ENCODE measurements at places on chromosomes 4 and X. TPM values are rescaled to one million over a fixed set of nuclear protein-coding genes. Genes with fewer than 3 reads are reported as not detected.

DNA sequence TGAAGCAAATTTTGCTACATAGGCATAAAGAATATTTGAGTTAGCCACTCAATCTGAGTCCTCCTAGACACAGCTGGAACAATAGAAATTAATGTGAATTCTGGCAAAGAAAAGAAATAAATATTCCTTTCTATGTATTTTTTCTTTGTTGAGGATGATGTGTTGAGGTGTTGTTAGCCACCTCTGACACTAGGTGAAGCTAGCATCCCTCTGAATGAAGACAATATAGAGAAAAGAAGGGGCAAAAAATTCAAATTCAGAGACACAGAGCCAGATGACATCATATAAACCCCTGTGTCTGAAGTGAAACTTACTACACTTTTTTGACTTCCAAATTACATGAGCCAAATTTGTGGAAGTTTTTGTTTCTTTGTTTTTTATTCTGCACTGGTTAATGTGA, 34.6 kb upstream of the TMPRSS11D start:
- no peaks in the 10 kb centered on the region for H3K4me1 ChIP-seq
- no peaks in the 10 kb centered on the region for H3K27me3 ChIP-seq
- no peak overlapping the region for H3K27ac ChIP-seq
- DNase-seq: no peak

DNA sequence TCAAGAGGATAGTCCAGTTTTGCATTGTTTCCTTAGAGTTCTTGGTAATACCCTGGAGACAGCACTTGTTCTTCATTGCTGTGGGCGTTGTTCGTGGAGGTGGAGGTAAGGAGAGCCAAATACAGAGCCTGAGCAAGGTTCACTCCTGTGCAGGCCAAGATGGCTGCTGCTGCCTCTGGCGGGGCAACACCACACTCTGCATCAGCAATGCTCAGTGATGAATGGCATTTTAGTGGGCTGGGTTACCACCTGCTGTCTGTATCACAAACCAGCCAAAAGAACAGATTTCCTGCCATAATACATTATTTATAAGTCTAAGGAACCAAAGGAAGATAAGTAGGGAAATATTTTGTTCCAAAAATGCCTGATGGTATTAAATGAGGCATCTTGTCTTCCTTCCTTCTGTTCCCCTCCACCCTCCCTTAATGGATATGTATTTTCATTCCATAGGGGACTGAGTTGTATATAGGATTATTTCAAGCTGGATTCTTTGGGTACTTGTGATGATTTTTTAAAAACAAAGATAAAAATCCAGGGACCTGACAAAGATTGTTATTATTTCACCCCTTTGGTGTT, 61.6 kb upstream of the LIMCH1 start:
- DNase-seq: no peak
- H3K27ac ChIP-seq: no peak overlapping the region
- peaks cover 12% of the 10 kb centered on the region for H3K4me1 ChIP-seq
- no peak overlapping the region for H3K4me3 ChIP-seq

Gene KIF4A
- total RNA-seq: 1.4 TPM

Gene ADRA2C
- total RNA-seq: 2.6 TPM

Gene GAGE13
- not detected for total RNA-seq
